ENCODE measurements at places on chromosomes 13 and 19.

DNA sequence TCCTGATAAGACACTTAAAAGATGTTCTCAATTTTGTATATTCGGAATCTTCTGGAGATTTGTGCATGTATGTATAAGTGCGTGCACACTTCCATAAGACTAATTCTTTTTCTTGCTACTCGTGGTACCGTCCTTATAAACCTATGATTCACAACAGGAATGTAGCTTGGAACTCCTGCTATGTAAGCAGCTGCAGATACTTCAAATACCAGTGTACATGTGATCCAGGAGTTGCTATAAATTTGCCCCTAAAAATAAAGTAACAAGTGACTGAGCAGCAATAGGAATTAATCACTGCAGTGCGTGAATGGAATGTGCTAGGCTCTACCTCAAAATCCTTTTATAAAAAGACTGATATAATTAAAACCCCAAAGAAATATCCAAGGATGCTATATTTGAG is 214.9 kb downstream of the KLF5 start:
- peak; percentile 77 for DNase-seq

DNA sequence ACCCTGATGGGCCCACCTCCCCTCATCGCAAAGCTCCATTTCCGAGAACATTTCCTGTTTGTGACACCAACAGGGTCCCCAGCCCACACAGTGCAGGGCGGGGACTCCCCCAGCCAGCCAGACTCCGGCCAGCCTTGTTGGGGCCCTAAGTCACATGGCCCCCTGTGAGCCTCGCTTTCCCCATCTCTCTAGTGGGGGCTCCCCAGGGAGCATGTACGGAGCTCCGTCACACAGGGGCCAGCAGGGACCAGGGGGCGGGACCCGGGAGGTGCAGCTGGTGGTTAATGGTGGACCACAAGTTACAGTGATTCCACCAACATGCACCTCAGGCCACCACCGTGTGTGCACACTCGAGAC is 1.7 kb downstream of the TBXA2R start:
- no peak for DNase-seq

GRCh38 chr13:86741762-86742285 is 929.3 kb upstream of the SLITRK5 start:
- peak; percentile 8 for DNase-seq

DNA sequence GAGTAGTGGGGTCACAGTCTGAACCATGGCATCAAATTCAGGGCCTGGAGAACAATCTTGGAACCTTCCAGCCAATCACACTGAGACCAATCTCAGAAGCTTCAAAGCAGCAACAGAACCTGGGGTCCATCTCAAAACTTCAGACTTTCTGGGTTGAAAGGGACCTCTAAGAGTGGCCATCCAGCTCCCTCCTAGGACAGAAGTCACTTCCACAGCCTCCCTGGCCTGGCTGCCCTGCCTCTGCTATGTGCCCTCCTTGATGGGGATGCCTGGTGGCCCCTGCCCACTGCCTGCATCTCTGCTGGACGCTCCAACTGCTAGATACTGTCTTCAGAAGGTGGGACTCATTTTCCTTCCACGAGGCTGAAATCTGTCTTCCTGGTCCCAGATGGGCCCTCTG is 1.8 kb downstream of the TLE2 start:
- no peak for DNase-seq

- DNase-seq = no peak
Measured at GRCh38 chr13:100895651-100896050, 221.1 kb upstream of the TMTC4 start.

- DNase-seq = no peak
Measured at GRCh38 chr13:111171629-111172028, 56.5 kb downstream of the ARHGEF7 start.

DNA sequence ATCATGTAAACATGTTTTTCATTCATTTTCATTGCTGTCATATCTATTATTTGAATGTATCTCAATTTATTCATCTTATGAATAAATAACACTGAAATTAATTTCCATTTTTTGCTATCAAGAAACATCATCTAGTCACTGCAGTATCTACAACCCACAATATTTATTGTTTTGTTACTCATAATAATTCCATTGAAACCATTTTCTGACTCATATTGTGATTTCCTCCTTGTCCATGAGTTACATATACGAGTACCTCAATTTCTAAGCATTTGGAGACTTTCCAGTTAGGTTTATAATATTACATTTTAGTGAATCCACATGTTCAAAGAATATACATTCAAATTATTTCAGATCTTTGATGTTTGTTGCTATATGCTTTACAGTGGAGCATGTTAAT is 1524.0 kb downstream of the SLITRK1 start:
- peak; percentile 79 for DNase-seq

DNA sequence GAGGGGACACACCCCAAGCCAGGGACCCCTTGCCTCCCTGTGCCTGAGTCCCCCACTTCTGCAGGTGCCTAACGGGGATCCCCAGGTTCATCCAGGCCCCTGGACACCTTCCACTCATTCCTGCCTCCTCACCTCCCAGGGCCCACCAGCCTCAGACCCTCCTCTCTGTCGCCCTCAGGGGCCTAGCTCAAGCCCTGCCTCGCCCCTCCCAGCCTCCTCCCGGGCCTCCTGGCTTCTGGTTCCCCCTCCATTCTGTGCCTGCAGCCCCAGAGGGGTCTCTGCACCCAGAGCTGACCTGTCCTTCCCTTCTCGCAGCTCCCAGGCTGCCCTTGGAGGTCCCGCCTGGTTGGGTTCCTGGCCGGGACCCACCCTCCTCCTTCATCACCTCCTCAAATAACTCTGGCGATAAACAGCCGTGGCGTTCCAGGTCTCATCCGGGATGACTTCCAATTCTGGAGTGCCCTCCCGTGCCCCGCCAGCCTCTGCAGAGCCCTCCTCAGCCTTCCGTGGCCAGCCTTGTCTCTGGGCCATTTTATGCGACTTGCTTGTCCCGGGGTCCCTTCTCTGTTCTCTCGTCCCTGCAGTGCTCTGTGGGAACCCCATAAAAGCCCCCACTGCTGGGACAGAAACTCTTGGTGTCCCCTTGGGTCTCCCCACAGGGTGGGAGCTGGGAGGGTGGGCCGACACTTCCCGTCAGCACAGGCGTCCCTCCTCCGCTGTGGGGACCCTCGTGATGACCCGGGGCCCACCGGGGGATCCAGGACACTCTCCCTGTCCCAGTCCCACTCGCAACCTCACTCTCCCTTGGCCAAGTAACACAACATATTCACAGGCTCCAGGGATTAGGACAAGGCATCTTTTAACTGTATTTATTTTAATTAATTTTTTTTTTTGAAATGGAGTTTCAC is 9.2 kb downstream of the JOSD2 start:
- no peak for DNase-seq

DNA sequence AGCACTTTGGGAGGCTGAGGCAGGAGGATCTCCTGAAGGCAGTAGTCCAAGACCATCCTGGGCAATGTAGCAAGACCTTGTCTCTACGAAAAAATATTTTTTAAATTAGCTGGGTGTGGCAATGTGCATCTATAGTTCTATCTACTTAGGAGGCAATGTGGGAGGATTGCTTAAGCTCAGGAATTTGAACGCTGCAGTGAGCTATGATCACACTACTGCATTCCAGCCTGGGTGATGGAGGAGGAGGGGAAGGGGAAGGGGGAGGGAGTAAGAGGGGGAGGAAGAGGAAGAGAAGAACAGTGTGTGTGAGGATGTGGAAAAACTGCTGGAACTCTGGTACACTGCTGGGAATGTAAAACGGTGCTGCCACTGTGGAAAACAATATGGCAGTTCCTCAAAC is 9.2 kb upstream of the CLIP3 start:
- DNase-seq = peak; percentile 54

GRCh38 chr19:51800473-51801244 is 5.7 kb downstream of the FPR3 start:
- DNase-seq = no peak

- peak; percentile 70 for DNase-seq
Measured at GRCh38 chr19:49506575-49507105, 5.8 kb upstream of the FCGRT start.
